Stimulated activated CD4-positive, alpha-beta T cell treated with anti-CD3 and anti-CD28 coated beads, Interleukin-2, amount 100 ng/mL, for 4 hours (primary cell): ENCODE measurements at places on chromosomes 6 and 20.

- DNase-seq, result no peak
Measured at GRCh38 chr6:4352731-4353130, 217.4 kb upstream of the ECI2 start.

GRCh38 chr6:25417046-25417605, 138.0 kb downstream of the CARMIL1 start:
- DNase-seq, result no peak

- DNase-seq, result no peak
Measured at GRCh38 chr20:37781626-37782025, 87.8 kb downstream of the CTNNBL1 start.

DNA sequence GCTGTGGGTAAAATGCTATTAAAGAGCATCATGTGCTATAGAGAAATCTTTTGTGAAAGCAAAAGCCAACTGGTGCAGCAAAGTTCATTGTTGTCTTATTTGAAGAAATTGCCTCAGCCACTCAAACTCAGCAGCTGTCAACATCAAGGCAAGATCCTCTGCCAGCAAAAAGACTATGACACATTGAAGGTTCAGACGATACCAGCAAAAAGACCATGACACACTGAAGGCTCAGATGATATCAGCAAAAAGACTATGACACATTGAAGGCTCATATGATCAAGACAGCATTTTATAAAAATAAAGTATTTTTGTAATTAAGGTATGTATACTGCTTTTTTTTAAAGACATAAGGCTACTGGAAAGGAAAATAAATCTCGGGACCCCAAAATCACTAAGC, 118.4 kb upstream of the RUNX2 start:
- DNase-seq, result no peak

GRCh38 chr6:73006146-73006545, 219.2 kb downstream of the KHDC1L start:
- DNase-seq, result no peak

DNA sequence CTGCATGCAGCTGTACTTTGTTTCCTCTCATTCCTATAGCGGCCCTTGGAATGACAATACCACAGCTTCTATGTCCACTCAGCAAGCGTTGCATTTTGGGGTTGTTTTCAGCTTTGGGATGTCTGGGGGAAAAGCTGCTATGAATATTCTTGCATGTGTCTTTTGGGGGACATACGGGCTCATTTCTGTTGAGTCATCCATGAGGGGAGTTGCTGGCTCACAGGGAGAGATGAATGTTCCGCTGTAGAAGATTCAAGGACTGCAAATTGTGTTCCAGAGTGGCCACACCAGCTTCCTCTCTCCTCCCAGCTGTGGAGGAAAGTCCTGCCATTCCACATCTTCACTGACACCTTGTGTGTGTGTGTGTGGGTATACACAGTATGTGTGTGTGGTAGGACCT, 43.3 kb downstream of the TGM2 start:
- DNase-seq, result no peak

DNA sequence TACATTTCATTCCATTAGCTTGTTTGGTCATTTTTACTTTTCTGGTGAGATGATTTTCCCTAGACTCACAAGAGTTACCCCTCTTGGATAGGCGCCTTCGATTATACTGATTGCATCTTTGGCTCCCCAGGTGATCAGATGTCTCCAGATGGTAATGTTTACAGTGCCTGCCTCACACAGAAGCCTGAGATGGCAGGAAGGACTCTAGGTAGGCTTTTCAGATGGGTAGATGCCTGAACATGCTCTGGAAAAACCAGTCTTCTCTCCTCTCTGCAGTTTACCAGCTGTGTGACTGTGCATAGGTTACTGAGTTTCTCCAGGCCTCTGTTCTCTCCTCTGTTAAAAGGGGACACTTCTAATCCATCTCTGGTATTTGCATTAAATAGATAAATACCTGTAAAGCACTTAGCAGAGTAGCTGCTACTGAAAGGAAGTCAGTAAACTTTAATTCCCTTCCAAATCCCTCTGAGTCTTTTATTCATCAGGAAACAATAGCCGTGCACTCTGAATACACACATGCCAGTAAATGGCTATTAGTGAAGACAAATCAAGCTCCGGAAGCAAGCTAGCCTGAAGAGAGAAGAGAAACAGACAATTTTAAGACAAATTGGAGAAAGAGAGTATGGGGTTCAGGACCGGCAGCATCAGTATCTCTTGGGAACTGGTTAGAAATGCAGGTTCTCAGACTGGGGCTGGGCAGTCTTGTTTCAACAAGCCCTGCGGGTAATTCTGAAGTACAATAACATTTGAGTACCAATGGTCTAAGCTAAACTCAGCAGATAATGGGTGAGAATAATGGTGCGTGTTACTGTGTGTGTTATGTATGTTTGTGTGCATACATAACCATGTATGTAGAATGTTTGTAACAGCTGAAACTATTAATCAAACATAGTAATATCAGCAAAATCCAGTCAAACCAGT, 139.4 kb downstream of the UST start:
- DNase-seq, result no peak

DNA sequence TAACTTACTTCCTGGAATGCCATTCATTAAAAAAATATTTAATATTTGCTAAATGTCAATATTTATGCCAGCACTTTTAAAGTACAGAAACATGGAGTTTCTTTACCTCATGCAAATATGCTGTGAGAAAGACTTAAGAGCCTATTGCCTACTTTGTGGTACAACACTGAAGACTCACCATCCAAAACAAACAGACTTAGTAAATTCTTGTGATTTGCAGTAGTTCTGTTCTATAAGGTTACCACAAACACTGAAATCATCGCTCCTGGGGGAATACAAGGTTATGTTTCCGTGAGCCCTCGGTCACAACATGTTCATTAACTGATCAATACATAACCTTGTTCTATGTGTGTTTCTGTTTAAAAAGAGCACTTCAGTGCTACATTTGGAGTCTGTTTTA, 78.3 kb downstream of the ATG5 start:
- no peak for DNase-seq

DNA sequence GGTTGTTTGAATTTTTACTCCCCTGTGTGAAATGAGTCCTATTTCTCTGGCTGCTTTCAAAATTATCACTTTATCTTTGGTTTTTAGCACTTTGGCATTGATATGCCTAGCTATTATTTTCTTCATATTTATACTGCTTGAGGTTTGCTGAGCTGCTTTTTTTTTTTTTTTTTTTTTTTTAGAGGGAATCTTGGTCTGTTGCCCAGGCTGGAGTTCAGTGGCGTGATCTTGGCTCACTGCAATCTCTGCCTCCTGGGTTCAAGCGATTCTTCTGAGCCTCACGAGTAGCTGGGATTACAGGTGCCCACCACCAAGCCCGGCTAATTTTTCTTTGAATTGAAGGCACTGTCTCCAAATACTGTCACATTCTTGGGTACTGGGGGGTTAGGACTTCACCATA, 40.6 kb downstream of the STXBP5 start:
- no peak for DNase-seq

DNA sequence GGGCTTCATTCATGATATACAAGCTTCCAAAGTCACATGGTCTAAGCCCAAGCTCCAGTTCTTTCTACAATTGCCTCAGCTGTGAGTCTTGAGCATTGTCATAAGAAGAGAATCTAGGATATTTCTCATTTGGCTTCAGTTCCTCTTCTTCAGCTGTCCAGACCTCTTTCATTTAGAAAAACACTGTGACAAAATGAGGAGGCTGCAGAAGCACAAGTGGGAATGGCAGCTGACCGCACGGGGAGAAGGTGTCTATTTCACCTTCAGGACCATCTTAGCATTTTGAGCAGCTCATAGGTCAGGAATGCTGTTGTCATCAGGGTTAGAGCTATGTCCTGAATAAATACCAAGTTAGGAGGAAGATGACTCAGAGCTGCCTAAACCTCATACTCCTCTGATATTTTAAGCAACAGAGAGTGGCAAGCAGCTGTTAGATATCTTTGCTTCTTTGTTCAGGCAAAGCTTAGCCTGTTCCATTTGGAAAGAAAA, 390.1 kb upstream of the CITED2 start:
- no peak for DNase-seq

DNA sequence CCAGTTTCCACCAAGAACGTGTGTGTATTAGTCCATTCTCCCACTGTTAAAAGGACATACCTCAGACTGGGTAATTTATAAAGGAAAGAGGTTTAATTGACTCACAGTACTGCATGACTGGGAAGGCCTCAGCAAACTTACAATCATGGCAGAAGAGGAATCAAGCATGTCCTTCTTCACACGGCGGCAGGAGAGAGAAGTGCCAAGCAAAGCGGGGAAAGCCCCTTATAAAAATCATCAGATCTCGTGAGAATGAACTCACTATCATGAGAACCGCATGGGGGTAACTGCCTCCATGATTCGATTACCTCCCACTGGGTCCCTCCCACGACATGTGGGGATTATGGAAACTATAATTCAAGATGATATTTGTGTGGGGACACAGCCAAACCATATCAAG, 13.1 kb downstream of the C20orf203 start:
- no peak for DNase-seq

GRCh38 chr6:124961777-124962638, at the start of gene RNF217:
TSS of gene RNF217 (plus strand) at chr6:124962437. CDS start at chr6:124962545, 108 bp downstream.
- DNase-seq, result no peak

DNA sequence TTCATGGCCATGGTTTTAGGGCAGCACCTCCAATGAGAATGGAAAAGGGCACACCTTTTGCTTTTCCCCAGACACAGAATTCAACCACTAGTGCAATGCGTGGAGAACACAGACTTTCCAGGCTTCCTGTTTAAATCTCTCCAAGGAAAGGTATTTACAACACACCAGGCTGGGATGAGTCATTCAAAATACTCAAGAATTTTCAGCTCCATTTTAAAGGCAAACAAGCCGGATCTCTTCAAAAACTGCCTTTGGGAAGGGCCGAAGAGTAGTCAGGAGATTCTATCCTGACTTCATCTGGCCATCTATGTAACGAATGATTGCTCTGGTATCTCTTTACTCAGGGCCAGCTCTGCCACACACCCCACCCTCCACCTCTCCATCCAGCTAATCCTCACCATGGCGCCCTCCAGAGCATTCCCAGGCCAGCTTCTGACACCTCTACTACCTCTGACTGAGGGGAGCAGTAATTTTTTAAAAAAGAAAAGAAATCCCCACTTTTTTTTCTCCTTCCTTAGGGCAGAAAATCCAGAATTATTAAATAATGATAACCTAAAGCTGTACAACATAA, 254.6 kb downstream of the LY86 start:
- no peak for DNase-seq

DNA sequence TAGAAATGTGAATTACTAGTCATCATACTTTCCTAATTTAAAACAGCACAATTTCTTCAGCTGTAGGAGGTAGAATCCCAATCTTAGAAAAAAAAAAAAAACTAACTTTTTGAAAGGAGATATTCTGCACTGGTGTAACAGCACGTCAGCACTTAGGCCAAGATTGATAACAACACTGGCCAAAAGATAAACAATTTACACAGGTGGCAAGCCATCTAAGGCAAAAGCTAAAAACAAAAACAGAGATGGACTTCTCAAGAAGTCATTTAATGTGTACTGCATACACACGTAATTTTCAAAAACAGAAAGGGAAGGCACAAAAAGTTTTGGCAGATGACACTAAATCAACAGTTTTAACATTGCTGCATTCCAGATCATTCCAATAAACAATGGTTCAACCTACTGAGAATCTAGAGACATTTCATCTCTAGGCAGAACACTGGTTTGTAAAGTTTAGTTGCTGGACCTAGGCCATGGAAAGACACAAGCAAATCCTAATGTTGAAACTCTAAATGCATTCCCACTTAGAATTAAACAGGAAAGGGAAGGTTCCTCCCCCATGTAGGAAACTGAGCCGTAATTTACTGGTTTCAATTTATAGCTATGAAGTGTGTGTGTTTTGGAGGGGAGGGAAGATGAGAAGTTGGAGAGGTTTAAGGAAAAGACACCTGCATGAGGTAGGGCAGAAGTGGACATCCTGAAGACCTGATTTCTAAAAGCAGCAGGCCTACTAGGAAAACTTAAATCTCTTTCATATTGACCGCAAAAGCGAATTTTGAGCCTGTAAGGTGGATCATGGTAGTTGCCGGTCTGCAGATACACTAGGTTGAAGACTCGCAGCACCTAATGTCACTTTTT, 1.3 kb downstream of the GCLC start:
- DNase-seq, result no peak

- peak; percentile 38 for DNase-seq
Measured at GRCh38 chr6:15464211-15464725, 198.6 kb downstream of the DTNBP1 start.

- no peak for DNase-seq
Measured at GRCh38 chr20:61434341-61434781, 182.3 kb downstream of the CDH4 start.
